ENCODE measurements at places on chromosomes 7 and 10. TPM values are rescaled to one million over a fixed set of nuclear protein-coding genes. Genes with fewer than 3 reads are reported as not detected.

Gene ZNF316
- total RNA-seq: 46.8 TPM

GRCh38 chr7:157692460-157693011 is 355.7 kb downstream of the DNAJB6 start:
- peak overlapping the region; percentile 70 for H3K4me3 ChIP-seq
- no peak overlapping the region for H3K27ac ChIP-seq
- DNase-seq: peak; percentile 68
- H3K4me1 ChIP-seq: no peaks in the 10 kb centered on the region
- no peaks in the 10 kb centered on the region for H3K36me3 ChIP-seq

GRCh38 chr10:28172223-28172610 is 130.6 kb downstream of the MPP7 start:
- H3K4me3 ChIP-seq: no peak overlapping the region
- no peak overlapping the region for H3K27ac ChIP-seq
- no peaks in the 10 kb centered on the region for H3K36me3 ChIP-seq
- no peak for DNase-seq
- no peaks in the 10 kb centered on the region for H3K27me3 ChIP-seq
- H3K4me1 ChIP-seq: no peaks in the 10 kb centered on the region

DNA sequence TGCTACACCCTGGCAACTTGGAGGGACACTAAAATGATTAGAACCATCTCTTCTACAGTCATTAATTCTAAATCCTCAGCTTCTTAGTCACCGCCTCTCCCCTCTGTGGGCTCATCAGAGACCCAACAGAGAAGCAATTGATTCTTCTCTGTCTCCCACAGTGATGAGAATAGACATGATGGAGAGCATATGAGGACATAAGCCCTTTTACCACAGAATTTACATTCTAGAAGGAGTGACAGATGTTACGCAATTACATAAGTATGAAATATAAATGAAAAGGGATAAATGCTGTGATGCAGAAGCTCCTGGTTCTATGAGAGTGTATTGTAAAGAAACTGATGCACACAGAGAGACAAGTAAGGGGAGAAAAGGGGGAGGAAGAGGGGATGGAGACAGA is 18.1 kb upstream of the ABCB5 start:
- no peak overlapping the region for H3K27ac ChIP-seq
- no peaks in the 10 kb centered on the region for H3K36me3 ChIP-seq
- H3K4me3 ChIP-seq: no peak overlapping the region
- H3K27me3 ChIP-seq: peaks cover 12% of the 10 kb centered on the region

Gene AKR1C4
- total RNA-seq: 2.0 TPM

Gene GHRHR
- not detected for total RNA-seq

- no peak overlapping the region for H3K27ac ChIP-seq
- no peak overlapping the region for H3K4me3 ChIP-seq
- DNase-seq: no peak
- H3K27me3 ChIP-seq: peaks cover 3% of the 10 kb centered on the region
Observed at GRCh38 chr10:4767033-4767814, 58.8 kb upstream of the AKR1E2 start.

- no peak overlapping the region for H3K4me3 ChIP-seq
- H3K27me3 ChIP-seq: no peaks in the 10 kb centered on the region
- H3K36me3 ChIP-seq: no peaks in the 10 kb centered on the region
Observed at GRCh38 chr7:116509982-116510579, 10.5 kb downstream of the CAV2 start.

- no peak for DNase-seq
- H3K4me1 ChIP-seq: peaks cover 58% of the 10 kb centered on the region
- no peak overlapping the region for H3K4me3 ChIP-seq
- no peaks in the 10 kb centered on the region for H3K27me3 ChIP-seq
Observed at GRCh38 chr10:15349112-15349511, 22.0 kb downstream of the FAM171A1 start.

DNA sequence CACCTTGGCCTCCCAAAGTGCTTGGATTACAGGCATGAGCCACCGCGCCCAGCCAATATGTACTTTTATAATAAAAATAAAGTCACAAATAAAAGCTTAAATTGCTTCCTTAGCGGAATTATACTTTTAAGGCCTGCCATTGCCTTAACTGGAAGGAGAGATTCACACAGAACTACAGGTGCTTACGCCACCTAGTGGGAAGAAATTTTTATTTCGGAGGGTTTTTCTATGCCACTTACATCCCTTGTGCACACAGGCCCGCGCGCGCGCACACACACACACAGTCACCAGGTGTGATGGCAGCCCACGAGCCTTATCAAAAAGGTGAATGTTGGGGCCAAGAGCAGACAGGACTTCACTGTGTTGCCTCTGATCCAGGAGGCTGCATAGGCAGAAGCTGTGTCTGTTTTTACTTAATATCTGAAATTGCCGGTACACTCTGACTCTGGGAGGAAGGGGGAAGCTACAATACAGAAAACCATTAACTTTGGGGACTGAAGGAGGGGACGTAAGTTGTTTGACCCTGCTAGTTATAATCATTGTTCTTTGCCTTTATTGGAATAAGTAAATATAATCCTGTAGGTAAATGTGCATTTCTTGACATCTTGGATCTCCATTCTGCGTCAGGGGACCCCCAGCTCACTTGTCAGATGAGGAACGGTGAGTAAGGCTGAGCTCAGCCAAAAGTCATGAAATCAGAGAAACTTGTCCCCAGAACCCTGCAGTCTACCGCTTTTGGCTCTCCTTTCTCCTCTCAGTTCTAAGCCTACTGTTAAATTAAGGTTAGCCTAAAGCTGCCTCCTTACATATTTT is 87.1 kb downstream of the SLC16A9 start:
- no peaks in the 10 kb centered on the region for H3K27me3 ChIP-seq
- no peak overlapping the region for H3K27ac ChIP-seq
- no peak overlapping the region for H3K4me3 ChIP-seq
- no peaks in the 10 kb centered on the region for H3K36me3 ChIP-seq
- no peak for DNase-seq
- H3K4me1 ChIP-seq: peaks cover 30% of the 10 kb centered on the region

- H3K27ac ChIP-seq: no peak overlapping the region
- H3K4me1 ChIP-seq: no peaks in the 10 kb centered on the region
- no peak for DNase-seq
- H3K27me3 ChIP-seq: peaks cover 35% of the 10 kb centered on the region
Observed at GRCh38 chr7:44348300-44348699, 22.9 kb upstream of the CAMK2B start.

Gene RBP4
- total RNA-seq: 30.3 TPM

DNA sequence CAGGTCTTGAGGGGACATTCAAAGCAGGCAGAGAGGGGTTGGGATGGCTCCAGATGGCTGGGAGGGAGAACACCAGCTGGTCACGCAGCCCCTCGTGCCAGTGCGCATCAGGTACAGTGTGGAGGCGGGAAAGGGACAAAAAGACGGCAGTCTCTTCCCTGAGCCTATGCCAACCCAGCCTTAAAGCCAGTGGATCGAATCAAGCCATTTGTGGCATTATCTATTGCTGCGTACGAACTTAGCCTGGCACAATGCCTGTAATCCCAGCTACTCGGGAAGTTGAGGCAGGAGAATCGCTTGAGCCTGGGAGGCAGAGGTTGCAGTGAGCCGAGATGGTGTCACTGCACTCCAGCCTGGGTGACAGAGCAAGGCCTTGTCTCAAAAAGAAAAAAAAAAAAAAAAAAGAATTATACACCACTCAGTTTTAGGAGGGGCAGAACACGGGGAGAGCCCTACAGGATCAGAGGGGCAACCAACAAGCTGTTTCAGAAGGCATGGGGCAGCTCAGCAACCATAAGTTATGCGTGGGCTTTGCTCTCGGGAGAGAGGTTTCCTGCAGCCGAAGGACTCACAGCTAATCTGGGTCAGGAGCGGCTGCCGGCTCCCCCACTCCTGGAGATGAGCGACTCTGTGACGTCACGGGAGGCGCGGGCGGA is 356 bp upstream of the NDUFB2 start:
- peaks cover 31% of the 10 kb centered on the region for H3K4me1 ChIP-seq
- no peaks in the 10 kb centered on the region for H3K27me3 ChIP-seq

- no peak overlapping the region for H3K4me3 ChIP-seq
- H3K27me3 ChIP-seq: peaks cover 31% of the 10 kb centered on the region
- H3K36me3 ChIP-seq: no peaks in the 10 kb centered on the region
- no peak overlapping the region for H3K27ac ChIP-seq
- no peak for DNase-seq
Observed at GRCh38 chr10:8438603-8439002, 384.1 kb downstream of the GATA3 start.

- no peak overlapping the region for H3K27ac ChIP-seq
- H3K4me1 ChIP-seq: no peaks in the 10 kb centered on the region
- H3K4me3 ChIP-seq: no peak overlapping the region
- no peaks in the 10 kb centered on the region for H3K27me3 ChIP-seq
- no peak for DNase-seq
- H3K36me3 ChIP-seq: no peaks in the 10 kb centered on the region
Observed at GRCh38 chr7:146858690-146859089, 742.1 kb downstream of the CNTNAP2 start.

GRCh38 chr7:95357623-95358022 is 33.3 kb upstream of the PON1 start:
- H3K4me1 ChIP-seq: no peaks in the 10 kb centered on the region
- no peak overlapping the region for H3K4me3 ChIP-seq
- no peaks in the 10 kb centered on the region for H3K27me3 ChIP-seq

GRCh38 chr10:59448616-59449015 is 86.3 kb upstream of the FAM13C start:
- no peak overlapping the region for H3K4me3 ChIP-seq
- no peak overlapping the region for H3K27ac ChIP-seq
- no peak for DNase-seq
- no peaks in the 10 kb centered on the region for H3K27me3 ChIP-seq

Gene TMEM184A
- 7.6 TPM for total RNA-seq

DNA sequence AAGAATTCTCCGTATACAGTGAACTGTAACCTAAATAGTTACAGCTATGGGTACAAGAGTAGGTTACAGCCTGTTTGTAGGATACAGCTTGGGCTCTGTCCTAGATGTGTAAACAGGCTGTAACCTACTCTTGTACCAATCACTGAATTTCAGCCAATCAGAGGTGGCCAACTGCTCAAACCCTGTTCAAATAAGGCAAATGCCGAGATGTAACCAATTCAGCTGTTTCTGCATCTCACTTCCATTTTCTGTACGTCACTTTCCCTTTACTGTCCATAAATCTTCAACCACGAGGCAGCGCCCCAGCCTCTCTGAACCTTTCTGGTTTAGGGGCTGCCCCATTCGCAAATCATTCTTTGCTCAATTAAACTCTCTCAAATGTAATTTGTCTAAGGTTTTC is 8.3 kb upstream of the MMP21 start:
- no peak overlapping the region for H3K4me3 ChIP-seq
- peaks cover 12% of the 10 kb centered on the region for H3K36me3 ChIP-seq
- H3K4me1 ChIP-seq: no peaks in the 10 kb centered on the region
- DNase-seq: no peak

Gene MMD2
- total RNA-seq: not detected

Gene OPTN
- 104 TPM for total RNA-seq

Gene THNSL1
- 10.2 TPM for total RNA-seq

GRCh38 chr10:6071181-6072175 is 9.3 kb upstream of the IL2RA start:
- no peak overlapping the region for H3K4me3 ChIP-seq
- H3K4me1 ChIP-seq: no peaks in the 10 kb centered on the region
- no peak overlapping the region for H3K27ac ChIP-seq
- H3K36me3 ChIP-seq: no peaks in the 10 kb centered on the region

GRCh38 chr10:71516890-71517289 is 120.2 kb downstream of the CDH23 start:
- DNase-seq: no peak
- H3K36me3 ChIP-seq: no peaks in the 10 kb centered on the region
- H3K27me3 ChIP-seq: peaks cover 6% of the 10 kb centered on the region
- no peak overlapping the region for H3K27ac ChIP-seq

- H3K4me1 ChIP-seq: peaks cover 12% of the 10 kb centered on the region
- peaks cover 4% of the 10 kb centered on the region for H3K36me3 ChIP-seq
- no peak overlapping the region for H3K4me3 ChIP-seq
- no peak overlapping the region for H3K27ac ChIP-seq
- H3K27me3 ChIP-seq: no peaks in the 10 kb centered on the region
Observed at GRCh38 chr7:83921271-83921940, 272.5 kb upstream of the SEMA3E start.

- no peaks in the 10 kb centered on the region for H3K36me3 ChIP-seq
- H3K4me1 ChIP-seq: peaks cover 6% of the 10 kb centered on the region
- no peak overlapping the region for H3K27ac ChIP-seq
- H3K4me3 ChIP-seq: no peak overlapping the region
- DNase-seq: no peak
Observed at GRCh38 chr7:93943816-93944540, 22.4 kb downstream of the GNG11 start.

GRCh38 chr7:111159426-111159825 is 68.5 kb downstream of the LRRN3 start:
- no peaks in the 10 kb centered on the region for H3K27me3 ChIP-seq
- no peak overlapping the region for H3K4me3 ChIP-seq
- no peak overlapping the region for H3K27ac ChIP-seq
- H3K36me3 ChIP-seq: no peaks in the 10 kb centered on the region
- no peak for DNase-seq

GRCh38 chr7:50147951-50148808 is 55.1 kb upstream of the ZPBP start:
- H3K36me3 ChIP-seq: no peaks in the 10 kb centered on the region
- H3K4me3 ChIP-seq: no peak overlapping the region
- no peak for DNase-seq
- H3K27me3 ChIP-seq: no peaks in the 10 kb centered on the region
- no peaks in the 10 kb centered on the region for H3K4me1 ChIP-seq

GRCh38 chr10:2963889-2964631 is 103.3 kb upstream of the PFKP start:
- peaks cover 22% of the 10 kb centered on the region for H3K27me3 ChIP-seq
- no peaks in the 10 kb centered on the region for H3K4me1 ChIP-seq
- no peak overlapping the region for H3K4me3 ChIP-seq
- DNase-seq: no peak
- H3K36me3 ChIP-seq: no peaks in the 10 kb centered on the region

DNA sequence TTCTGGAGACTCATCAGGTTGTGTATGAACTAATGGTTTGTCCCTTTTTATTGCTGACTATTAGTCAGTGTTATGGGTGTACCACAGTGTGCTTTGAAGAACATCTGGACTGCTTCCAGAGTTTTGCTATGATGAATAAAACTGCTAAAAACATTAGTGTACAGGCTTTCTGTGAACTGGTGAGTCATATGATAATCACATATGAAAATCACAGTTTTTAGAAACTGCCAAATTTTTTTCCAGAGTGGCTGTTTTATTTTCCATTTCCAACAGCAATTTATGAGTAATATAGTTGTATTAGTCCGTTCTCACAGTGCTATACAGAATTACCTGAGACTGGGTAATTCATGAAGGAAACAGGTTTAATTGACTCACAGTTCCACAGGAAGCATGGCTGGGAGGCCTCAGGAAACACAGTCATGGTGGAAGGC is 281.2 kb upstream of the VSTM2A start:
- H3K4me1 ChIP-seq: no peaks in the 10 kb centered on the region
- H3K27ac ChIP-seq: no peak overlapping the region
- DNase-seq: no peak
- no peak overlapping the region for H3K4me3 ChIP-seq
- H3K27me3 ChIP-seq: no peaks in the 10 kb centered on the region
- no peaks in the 10 kb centered on the region for H3K36me3 ChIP-seq

Gene NPY4R
- total RNA-seq: 0.24 TPM

Gene CLIP2
- total RNA-seq: 48.9 TPM

- H3K4me1 ChIP-seq: peaks cover 45% of the 10 kb centered on the region
- no peak for DNase-seq
- H3K4me3 ChIP-seq: no peak overlapping the region
- no peaks in the 10 kb centered on the region for H3K36me3 ChIP-seq
Observed at GRCh38 chr7:26655781-26656180, 208.6 kb downstream of the SKAP2 start.

GRCh38 chr10:46293228-46293627 is 6.4 kb downstream of the ANTXRL start:
- no peak overlapping the region for H3K27ac ChIP-seq
- peaks cover 16% of the 10 kb centered on the region for H3K4me1 ChIP-seq
- H3K27me3 ChIP-seq: peaks cover 13% of the 10 kb centered on the region
